Mesenchymal stem cell (in vitro differentiated cells and primary cell): ENCODE measurements at places on chromosomes 3 and 15.
A peak's percentile ranks its signal among the peaks of the same experiment; 100 is the strongest.

- H3K27me3 ChIP-seq: no peaks in the 10 kb centered on the region
- H3K4me3 ChIP-seq: no peak overlapping the region
- peaks cover 1% of the 10 kb centered on the region for H3K4me1 ChIP-seq
- no peak for DNase-seq
Observed at GRCh38 chr3:148203297-148204010, 494.2 kb upstream of the AGTR1 start.

GRCh38 chr15:89496155-89497098 is at the start of gene RHCG:
TSS of gene RHCG (minus strand) at chr15:89496583. CDS start at chr15:89496544, 39 bp downstream.
- no peak within 1 kb of the TSS for H3K27ac ChIP-seq
- peaks cover 69% of the 10 kb centered on the region for H3K27me3 ChIP-seq
- peak; percentile 9 for DNase-seq
- no peaks in the 10 kb centered on the region for H3K36me3 ChIP-seq
- H3K4me3 ChIP-seq: peak within 1 kb of the TSS; percentile 14

- H3K4me1 ChIP-seq: peaks cover 5% of the 10 kb centered on the region
- H3K4me3 ChIP-seq: no peak overlapping the region
- H3K36me3 ChIP-seq: no peaks in the 10 kb centered on the region
- peaks cover 23% of the 10 kb centered on the region for H3K27me3 ChIP-seq
Observed at GRCh38 chr15:37115538-37115937, 15.2 kb upstream of the MEIS2 start.

- no peaks in the 10 kb centered on the region for H3K27me3 ChIP-seq
- no peak overlapping the region for H3K4me3 ChIP-seq
- no peaks in the 10 kb centered on the region for H3K36me3 ChIP-seq
- no peak for DNase-seq
- H3K4me1 ChIP-seq: no peaks in the 10 kb centered on the region
Observed at GRCh38 chr3:193228206-193228605, 12.8 kb upstream of the PLAAT1 start.

DNA sequence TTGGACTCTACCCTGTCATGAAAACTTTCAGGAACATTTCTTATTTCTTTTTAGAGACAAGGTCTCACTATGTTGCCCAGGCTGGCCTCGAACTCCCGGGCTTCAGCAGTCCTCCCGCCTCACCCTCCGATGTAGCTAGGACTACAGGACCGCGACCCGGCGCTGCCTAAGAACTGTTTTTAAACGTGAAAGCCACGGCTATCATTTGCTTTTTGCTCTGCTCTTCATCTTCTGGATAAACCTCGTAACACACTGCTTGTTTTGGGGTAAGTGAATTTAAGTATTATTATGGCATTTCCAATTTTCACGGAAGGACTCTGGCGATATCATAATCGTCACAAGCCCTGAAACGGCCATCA is 14.3 kb upstream of the CCNL1 start:
- H3K4me3 ChIP-seq: peak overlapping the region; percentile 62
- peak overlapping the region; percentile 86 for H3K27ac ChIP-seq
- no peaks in the 10 kb centered on the region for H3K36me3 ChIP-seq
- no peak for DNase-seq
- no peaks in the 10 kb centered on the region for H3K27me3 ChIP-seq
- H3K4me1 ChIP-seq: peaks cover 4% of the 10 kb centered on the region

DNA sequence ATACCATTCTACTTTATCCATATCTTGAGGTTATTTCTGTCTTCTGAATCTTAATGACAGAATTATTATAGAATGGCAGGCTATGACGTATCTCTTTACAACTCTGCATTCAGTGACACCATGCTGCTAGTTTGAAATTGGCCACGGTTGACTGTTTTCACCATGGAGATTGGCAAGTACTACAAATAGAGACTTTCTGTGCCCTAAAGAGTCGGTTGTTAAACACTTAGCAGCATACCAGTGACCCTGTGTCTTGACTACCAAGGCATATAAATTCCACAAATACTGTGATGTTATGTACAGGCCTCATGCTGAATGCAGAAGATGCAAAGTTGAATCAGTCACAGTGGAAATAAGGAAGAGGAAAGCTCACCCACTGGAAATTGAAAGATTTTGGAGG is 67.0 kb upstream of the CADPS start:
- no peak overlapping the region for H3K27ac ChIP-seq
- no peak for DNase-seq
- H3K4me1 ChIP-seq: no peaks in the 10 kb centered on the region
- no peak overlapping the region for H3K4me3 ChIP-seq

GRCh38 chr3:48935530-48935929 is 16.9 kb downstream of the ARIH2 start:
- no peak overlapping the region for H3K27ac ChIP-seq
- DNase-seq: no peak
- H3K4me1 ChIP-seq: no peaks in the 10 kb centered on the region
- no peak overlapping the region for H3K4me3 ChIP-seq
- peaks cover 8% of the 10 kb centered on the region for H3K36me3 ChIP-seq
